ENCODE measurements at places on chromosomes 1 and 21.
A peak's percentile ranks its signal among the peaks of the same experiment; 100 is the strongest.

- no peak for DNase-seq
Observed at GRCh38 chr1:172408958-172409357, 11.5 kb upstream of the C1orf105 start.

- DNase-seq, result no peak
Observed at GRCh38 chr1:239023732-239024360, 362.5 kb upstream of the CHRM3 start.

DNA sequence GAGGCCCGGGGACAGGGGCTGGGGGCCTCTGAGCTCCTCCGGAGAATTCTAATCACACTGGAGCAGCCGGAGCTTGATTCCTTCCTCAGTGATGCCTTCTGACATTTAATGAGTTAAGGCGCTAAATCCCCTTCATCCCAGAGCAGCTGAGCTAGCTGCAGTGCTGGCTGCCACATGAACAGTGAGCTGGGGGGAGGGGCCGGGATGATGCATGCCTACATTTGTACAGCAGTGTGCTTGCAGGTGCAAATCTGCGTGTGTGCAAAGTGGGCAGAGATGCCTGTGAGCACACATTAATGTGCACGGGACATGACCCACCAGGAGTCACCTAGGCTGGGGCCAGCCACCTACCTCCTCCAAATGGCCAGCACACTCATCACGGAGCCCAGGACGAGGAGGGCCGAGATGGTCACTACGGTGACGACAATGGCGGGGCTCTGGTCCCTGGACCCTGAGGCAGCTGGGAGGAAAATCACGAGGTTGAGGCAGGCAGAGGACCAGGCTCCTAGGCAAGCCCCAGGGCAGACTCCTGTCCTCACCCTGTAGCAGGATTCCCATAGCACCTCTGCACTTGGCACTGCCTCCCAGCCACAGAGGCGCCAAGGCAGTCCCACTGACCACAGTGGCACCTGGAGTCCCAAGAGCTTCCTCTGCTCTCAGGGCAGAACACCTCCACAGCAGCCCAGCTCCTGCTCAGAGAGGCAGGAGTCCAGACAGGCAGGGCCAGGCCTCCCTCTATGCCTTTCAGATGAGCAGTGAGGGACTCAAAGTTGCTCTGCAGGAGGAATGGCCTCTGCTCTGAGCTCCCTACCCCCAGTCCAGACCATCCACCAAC lies 34.7 kb downstream of the CDCA8 start:
- no peak for DNase-seq

DNA sequence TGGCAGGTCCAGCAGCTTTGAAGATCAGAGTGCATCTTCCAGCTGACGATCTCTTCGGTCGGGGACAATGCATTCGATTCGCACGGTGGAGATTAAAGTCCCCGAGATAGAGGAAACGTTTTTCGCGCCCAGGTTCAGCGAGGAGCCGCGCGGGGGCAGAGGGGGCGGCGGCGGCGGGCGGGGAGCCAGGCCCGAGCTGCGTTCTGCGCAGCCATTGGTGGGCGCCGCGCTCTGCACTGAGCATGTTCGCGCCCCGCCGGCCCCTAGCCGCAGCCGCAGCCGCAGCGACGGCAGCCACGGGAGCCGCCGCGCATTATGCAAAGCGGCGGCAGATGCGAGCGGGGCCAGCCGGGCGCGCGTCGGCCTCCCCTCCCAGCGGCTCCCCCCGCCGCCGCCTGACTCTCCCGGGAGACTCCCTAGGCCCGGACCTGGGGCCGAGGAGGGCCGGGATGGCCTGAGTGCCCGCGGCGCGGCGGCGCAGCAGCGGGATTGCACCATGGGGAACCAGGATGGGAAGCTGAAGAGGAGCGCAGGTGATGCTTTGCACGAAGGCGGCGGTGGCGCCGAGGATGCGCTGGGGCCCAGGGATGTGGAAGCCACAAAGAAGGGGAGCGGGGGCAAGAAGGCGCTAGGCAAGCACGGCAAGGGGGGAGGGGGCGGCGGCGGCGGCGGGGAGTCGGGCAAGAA lies at the start of gene FMN2:
Gene FMN2 (plus strand): TSS at position 270 of the 687 bp plus-strand sequence. CDS start 227 bp downstream, at position 497.
- DNase-seq, result peak; percentile 72

DNA sequence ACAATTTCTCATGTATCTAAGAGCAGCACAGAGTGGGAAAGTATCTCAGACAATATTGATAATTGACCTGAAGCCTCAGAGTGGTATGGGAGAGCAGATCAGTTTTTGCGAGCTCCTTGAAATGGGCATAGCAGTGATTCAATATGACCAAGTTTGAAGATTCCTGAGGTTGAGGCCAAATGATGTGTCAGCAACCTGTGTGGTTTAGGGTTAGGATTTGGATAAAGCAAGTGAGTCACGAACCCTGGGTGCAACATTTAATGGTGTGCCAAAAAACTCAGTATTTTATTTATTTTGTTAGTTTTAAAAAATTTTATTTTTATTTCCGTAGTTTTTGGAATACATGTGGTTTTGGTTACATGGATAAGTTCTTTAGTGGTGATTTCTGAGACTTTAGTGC lies 92.5 kb upstream of the C21orf91 start:
- DNase-seq, result no peak

GRCh38 chr1:213380865-213381264 lies 329.8 kb downstream of the RPS6KC1 start:
- DNase-seq, result no peak

DNA sequence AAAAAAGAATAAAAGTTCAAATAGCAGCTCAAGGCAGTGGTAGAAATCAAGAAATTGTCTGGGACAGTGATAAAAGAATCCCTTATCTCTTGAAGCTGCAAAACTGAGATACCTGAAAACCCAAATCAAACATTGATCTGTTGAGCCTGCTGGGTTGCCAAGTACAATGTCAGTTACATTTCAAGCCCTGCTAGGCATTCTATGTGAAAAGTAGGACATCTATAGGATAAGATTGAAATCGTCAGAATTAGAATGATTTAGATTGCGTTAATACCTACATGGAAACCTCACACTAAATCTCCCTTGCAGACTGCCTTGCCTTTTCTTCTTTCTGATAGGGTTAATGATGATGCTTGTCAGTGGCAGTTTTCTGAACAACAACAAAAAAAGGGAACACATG lies 1684.4 kb upstream of the B3GALT2 start:
- no peak for DNase-seq

DNA sequence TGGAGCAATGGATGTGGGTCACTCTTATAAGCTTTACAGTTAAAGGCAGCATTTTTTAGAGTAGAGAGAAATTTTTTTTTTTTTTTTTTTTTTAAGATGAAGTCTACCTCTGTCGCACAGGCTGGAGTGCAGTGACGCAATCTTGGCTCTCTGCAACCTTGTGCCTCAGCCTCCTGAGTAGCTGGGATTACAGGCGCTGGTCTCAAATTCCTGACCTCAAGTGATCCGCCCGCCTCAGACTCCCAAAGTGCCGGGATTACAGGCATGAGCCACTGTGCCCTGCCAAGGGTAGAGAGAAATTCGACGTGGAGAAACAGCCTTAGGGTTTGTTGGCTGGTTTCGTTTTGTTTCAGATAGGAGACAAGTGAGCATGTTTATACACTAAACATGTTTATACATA lies 594.2 kb upstream of the ADAMTS5 start:
- DNase-seq, result no peak

GRCh38 chr1:230375780-230376179 lies 50.4 kb downstream of the PGBD5 start:
- no peak for DNase-seq

DNA sequence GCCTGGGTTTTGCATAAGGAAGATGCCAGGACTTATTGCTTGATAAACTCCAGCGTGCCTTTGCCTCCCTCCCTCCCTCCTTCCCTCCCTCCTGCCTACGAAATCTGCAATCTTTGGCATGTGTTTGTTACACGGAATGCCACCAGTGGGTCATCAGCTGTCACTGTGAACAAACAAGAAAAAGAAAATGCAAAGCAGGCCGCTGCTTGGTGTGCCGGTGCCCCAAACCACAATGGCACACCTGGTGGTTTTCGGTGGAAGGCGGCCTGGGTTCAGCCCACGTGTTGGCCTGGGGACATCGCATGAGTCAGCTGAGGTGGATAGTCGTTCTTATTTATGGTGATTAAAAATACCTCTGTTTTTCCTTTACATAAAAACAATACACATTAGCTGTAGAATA lies 16.3 kb upstream of the IFNLR1 start:
- DNase-seq, result no peak

DNA sequence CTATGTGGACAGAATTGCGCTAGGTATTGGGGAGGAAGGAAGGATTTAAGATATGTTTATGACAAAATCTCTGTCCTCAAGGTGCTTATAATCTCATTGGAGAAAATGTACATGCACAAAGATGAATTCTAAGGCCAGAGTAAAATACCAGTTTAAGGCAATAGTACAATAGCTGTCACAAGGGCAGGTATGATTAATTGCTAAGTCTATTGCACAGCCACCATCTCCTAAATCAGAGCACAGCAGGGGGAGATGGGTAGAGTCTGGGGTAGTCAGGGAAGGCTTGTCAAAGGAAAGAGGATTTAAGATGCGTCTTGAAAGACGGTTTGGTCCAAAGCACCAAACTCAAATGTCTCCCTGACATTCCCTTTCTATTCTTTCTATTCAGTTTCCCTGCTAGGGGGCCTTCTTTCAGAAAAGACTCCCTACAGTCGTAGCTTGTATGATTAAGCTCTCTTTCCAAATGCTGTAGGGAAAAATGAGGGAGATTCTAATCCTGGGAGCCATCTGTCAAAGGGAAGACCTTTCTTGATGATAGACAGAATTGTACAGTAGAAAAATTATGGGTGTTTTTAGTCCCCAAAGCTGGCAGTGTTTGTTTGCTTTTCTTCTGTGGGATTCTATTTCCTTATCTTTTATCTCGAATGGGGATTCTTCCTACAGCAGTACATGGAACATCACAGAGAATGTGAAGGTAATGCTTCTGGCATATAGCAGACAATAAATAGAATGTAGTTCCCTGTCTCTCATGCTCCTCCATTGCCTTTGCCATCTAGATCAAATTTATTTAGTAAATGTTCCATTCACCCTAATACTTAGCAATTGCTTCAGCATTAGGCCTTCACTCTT lies 107.6 kb upstream of the NFIA start:
- no peak for DNase-seq

DNA sequence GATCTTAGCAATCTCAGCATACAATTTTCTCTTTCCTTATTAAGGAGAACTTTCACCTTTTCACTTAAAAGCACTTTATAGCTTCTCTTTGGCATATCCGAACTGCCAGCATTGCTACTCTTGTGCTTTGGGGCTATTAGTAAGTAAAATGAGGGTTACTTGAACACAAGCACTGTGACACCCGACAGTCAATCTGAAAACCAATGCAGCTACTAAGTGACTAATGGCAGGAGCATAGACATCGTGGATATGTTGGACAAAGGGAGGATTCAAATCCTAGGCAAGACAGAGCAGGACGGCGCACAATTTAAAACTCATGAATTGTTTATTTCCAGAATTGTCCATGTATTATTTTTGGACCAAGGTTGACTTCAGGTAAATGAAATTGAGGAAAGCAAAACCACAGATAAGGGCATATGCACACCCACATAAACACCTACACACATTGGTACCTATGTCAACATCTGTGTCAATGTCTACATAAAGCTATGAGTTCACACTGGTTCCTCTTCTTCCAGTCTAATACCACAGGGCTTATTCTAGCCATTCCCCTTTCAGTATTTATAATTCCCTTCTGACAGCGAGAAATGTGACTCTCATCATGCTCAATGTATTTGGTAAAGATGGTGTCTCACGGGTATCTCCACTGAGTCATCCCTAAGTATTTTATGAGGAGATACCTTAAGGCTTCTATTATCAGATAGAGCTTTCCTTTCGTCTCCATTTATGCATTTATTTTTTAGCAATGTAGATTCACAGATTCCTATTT lies 75.3 kb upstream of the RALGPS2 start:
- DNase-seq, result no peak

DNA sequence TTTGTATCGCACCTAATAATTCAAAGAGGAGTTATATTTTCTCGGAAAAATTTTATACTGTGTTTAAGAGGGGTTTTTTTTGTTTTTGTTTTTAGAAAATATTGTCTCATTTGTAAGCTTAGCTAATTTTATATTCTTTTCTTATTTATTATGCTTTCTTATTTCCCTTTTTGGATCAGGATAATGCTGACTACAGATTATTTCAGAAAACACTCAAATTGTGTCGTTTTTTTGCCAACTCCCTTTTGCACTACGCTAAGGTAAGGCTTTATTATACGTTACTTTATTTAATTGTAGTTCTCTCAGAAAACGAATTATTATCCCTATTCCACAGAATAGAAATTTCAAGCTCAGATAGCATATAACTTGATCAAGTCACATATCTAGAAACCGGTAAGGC lies 26.8 kb upstream of the METTL18 start:
- DNase-seq, result no peak

- DNase-seq, result peak; percentile 67
Observed at GRCh38 chr1:35564037-35564883, 6.7 kb downstream of the NCDN start.

DNA sequence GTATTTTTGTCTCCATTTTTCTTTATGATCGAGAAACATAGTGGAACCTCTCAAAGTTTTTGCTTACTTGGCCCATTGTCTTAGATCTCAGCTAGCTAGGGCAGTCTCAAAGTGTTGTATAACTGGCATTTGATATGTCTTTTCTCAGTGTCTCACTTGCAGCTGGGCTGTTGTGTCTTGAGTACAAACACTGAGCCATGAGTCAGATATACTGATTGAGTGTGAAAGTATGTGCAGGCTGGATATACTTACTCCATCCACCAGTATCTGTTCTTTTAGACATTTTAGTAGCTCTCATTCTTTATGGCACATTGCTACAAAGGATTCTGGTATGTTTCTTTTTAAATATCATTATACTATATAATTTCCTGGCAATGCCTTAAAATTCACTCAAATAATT lies 14.3 kb upstream of the GPR52 start:
- DNase-seq, result no peak

GRCh38 chr1:95641386-95641785 lies 407.4 kb downstream of the RWDD3 start:
- DNase-seq, result no peak

- DNase-seq, result no peak
Observed at GRCh38 chr1:210910020-210910575, 223.8 kb downstream of the KCNH1 start.
